ENCODE measurements at places on chromosomes 5 and 9.

DNA sequence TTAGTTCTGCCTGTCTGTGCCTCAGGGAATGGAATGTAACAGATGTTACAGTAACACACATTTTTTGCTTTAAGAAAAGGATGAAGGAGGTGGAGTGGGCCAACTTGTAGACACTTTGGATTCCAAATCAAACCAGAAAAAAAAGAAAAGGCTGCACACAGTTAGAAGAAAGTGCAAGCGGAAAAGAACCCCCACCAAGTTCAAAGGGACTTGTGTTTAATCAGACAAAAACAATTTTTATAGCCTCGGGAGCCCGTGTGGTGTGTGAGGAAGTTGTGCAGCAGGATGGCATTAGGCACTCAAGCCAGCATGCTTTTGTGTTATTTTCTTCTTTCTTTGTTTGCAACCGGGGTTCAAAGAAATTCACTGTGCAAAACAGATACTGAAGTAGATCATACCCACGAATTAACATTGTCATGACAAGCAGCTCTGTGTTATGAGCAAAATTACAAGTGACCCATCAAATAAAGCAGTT, 189.5 kb downstream of the SEMA5A start:
- DNase-seq = peak; percentile 53

- DNase-seq = no peak
Measured at GRCh38 chr5:39202597-39203274, 16.6 kb downstream of the FYB1 start.

GRCh38 chr5:173962436-173962972, 26.5 kb upstream of the C5orf47 start:
- DNase-seq = no peak

GRCh38 chr9:110334871-110335270, 2.8 kb downstream of the TXNDC8 start:
- DNase-seq = no peak

GRCh38 chr9:136170006-136170901, 34.7 kb downstream of the LHX3 start:
- DNase-seq = no peak

DNA sequence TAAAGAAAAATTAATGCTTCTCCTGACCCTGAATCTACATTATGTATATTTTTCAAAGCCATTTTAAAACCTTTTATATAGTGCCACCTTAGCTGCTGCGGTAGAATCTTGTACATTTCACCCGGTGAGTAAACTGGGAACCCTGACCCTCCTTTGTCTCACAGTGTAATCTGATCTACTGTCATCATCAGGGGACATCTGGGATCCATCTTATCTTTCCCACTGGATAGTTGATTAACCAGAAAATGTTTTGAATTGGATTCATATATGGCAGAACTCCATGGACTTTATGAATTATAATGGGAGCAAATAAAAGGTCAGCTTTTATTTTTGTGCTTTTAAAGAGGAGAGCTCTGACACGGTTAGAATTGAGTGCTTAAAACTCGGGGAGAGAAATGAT, 95.0 kb downstream of the ADAMTSL1 start:
- DNase-seq = peak; percentile 53

GRCh38 chr9:75855509-75855908, 35.0 kb upstream of the PCSK5 start:
- DNase-seq = peak; percentile 10

DNA sequence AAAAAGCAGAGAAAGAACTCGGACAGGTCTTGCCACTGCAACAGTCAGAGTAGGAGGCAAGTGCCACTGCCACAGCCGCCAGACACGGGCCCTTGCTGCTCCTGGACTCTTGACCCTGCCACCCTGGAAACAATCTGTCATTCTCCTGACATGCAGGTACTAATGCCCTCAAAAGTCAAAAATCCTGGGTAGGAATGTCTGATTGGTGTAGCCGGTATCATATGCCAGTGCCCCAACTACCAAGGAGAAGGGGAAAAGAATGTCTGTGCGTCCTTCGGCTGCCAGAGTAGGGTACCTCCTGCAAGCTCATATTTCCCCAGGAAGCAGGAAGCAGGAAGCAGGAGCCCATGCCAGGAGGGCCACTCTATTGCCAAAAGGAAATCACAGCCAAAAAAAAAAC, 30.5 kb upstream of the F2RL1 start:
- no peak for DNase-seq

DNA sequence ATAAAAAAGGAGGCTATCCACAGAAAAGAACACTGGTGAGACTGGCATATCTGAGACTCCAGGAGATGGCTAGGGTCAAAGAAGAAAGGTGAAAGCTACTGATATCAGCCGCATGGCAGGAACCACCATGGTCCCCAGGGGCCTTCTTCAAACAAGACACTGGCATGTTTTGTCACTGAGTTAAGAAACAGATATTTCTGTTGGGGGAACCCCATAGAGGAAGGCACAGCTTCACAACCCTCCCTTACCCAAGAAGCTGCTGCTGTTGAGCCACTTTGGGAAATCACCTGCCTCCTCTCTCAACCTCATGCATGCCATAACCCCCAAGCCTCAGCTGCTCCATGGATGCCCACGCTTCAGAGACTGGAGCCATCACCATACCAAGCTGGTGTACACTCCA, 13.3 kb upstream of the BTNL3 start:
- no peak for DNase-seq

DNA sequence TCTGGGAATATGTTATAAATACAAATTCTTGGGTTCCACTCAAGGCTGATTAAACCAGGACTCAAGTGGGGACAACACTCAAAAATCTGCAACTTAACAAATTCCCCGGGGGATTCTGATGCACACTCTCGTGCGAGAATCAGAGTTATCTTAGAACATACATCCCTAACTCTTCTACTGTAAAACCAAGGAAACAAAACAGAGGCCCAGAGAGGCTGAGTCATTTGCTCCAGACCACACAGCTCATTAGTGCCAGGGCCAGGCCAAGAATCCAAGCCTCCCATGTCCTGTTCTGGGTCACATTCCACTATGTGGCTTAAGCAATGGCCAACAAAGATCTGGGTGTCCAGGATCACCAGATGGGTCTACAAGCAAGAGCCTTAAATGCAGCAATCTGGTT, 166.0 kb downstream of the ADAMTS12 start:
- DNase-seq = peak; percentile 64

DNA sequence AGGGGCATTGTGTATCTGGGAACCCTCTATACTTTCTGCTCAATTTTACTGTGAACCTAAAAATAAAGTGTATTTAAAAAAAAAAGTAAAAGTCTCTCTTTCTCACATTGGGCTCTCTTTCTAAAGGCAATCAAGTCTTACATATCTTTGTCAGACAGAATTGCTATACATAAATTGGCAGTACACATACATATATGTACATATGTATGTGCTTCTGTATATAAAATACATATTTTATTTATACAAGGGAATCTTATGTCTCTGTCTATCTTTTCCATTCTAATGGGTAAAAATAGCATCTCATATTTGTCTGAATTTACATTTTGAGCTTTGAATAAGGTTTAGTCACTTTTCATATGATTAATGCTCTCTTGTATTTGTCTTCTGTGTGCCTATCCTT, 348.8 kb downstream of the SPATA31D1 start:
- no peak for DNase-seq

DNA sequence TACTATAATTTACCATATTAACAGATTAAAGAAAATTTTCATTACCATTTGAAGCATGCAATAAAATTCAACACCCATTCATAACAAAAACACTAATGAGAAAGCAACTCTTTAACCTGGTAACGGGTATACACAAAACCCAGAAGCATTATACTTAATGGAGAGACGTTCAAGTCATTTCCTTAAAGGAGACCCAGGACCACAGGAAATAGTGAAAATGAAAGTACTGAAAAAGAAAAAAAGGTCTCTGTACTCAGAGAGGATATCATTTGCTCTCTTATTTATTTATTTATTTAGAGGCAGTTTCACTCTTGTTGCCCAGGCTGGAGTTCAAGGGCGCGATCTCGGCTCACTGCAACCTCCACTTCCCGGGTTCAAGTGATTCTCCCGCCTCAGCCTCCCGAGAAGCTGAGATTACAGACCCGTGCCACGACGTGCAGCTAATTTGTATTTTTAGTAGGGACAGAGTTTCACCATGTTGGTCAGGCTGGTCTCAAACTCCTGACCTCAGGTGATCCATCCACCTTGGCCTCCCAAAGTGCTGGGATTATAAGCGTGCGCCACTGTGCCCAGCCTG, 61.6 kb downstream of the SETX start:
- DNase-seq = no peak

- no peak for DNase-seq
Measured at GRCh38 chr5:125481506-125482465, 735.3 kb upstream of the ZNF608 start.

- no peak for DNase-seq
Measured at GRCh38 chr9:38687389-38687842, 32.5 kb downstream of the FAM240B start.

- DNase-seq = peak; percentile 96
Measured at GRCh38 chr9:90112788-90113187, 508.0 kb downstream of the GADD45G start.

DNA sequence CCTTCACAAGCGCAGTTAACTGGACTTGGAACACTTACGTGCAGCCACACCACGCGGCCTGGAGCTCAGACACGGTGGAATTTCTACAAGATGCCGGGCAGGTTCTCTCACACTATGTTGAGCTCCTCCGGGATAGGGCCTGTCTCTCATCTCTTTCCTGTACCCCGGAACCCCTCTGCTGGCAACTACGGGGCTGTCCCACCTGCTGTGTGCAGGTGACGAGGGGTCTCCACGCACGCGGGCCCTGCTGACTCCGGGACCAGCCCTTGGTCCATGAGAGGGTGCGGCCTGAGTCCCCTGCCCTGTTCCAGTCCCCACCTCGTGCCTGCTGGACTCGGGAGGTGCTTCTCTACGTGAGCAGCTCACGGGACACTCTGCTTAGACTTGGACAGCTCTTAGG, 40.1 kb downstream of the SLC6A3 start:
- no peak for DNase-seq

- DNase-seq = no peak
Measured at GRCh38 chr5:21806271-21806670, 1046.9 kb downstream of the CDH12 start.

DNA sequence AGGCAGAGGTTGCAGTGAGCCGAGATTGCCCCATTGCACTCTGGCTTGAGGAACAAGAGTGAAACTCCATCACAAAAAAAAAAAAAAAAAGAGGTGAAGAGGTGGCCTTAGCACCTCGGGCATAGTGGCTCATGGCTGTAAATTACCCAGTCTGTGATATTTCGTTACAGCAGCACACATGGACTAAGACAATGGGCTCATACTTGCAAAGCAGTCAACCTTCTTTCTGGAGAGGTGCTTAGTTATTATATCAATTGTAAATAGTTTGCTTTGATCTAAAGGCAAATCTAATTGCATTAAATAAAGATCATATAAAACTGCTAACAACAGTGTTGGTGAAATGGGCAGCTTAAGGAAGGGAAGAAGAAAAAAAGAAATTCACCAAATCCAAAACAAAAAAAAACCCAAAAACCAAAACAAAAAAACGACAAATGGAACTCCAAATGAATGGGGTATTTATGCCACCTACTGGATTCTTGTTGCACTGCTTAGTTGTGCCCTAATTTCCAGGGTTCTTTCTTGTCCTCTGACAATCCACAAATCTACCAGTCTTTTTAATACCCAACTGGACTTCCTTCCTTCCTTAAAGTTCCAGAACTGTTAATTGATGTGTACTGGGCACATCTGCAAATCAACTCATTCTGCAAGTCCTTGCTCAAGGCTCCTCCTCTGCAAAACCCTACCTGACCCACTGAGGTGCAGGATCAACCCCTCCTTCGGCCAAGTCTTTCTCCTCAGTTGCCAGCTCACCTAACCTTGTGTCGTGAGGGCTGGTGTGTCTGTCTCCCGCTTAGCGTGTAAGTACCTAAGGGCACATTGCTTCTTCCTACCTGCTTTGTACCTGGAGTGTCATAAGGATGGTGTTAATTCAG, 35.0 kb upstream of the DMRT1 start:
- DNase-seq = peak; percentile 27

DNA sequence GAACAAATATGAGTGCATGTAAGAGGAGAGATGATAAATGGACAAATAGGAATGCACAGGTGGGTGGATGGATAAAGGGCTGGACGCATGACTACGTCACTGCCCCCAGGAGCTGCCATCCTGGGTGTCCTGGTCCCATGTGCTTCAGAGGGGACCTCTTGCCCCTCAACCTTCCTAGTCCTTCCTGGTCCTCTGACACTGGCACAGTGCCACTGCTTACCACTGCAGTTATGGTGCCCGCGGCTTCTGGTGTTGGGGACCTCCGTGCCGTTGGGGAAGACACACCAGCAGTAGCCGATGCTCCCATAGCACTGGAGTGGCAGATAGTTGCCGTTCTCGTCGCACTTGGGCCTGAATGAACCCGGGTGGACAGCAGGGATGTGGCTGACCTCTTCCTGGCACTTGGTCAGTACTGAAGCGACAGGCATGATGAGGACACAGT, 9.8 kb downstream of the CD74 start:
- no peak for DNase-seq

GRCh38 chr5:168274406-168274805, 17.0 kb upstream of the WWC1 start:
- peak; percentile 31 for DNase-seq

DNA sequence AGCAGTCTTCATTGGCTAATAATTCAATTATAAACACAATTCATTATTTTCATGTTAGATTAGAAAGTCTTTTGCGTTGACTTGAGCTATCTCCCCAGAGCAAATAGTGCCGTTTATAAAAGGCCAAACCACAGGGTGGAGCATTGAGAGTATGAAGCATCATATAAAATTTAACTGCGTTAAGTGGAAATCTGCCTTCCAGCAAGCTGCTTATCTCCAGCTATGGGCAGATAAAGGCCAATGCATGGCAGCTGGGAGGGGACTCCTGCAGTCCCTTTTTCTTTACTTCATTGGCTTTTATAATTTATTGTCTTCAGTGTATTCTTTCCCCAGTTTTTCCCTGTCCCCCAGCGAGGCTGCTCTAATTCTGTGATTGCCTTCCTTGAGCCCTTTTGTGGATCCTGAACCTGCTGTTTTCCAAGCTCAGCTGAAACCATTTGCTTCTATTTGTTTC, 113.7 kb downstream of the TMEM232 start:
- DNase-seq = no peak

DNA sequence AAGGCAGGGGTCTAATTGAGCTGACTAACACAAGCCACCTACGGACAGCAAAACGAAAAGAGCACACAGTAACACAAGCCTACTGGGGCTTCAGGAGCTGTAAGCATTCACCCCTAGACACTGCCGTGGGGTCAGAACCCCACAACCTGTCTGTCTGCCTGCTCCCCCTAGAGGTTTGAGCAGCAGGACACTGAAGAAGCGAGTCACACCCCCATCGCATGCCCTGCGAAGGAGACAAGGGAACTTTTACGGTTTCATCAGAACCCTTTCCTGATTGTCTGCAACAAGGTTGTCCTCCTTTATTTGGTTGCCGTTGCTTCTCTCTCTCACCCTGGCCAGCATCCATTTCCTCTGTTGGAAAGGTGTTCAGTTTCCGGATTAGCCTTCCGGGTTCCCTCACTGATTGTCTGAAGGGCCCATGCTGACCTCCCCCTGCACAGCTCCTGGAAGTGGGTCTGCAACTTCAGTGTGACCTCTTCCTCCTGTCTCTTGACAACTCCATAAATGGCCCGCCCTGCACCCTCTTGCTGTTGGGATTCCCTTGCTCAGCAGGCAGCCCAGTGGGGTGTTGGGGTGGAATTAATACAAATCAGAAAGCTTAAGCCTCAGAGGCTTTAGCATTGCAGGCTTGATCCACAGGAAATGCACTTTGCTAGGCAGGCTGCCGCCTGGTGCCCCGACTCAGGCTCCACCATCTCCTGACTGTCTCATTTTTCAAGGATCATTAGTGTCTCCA, 258.9 kb upstream of the TLE4 start:
- DNase-seq = no peak

GRCh38 chr9:93205045-93205768, 21.3 kb downstream of the WNK2 start:
- peak; percentile 8 for DNase-seq

- DNase-seq = no peak
Measured at GRCh38 chr5:5933651-5934050, 444.7 kb downstream of the MED10 start.

Data from fibroblast of skin of right biceps (primary cell).